ENCODE measurements at places on chromosomes 3 and 15.

DNA sequence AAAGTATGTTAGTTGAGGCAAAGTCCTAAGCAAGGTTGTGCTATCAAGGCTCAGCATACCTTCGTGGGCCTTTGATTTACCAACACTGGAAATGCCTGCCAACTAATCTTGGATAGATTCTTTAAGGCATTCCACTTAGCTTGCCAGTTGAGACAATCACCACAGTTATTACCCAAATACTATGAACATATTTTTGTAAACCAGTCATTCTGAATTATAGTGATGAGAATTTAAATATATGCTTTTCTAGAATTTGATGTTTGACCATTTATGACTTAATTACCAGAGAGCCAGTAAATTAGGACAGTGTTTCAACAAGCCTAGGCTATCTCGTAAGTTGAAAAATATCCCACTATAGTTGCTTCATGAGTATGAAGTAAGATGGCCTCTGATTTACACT, 15.5 kb downstream of the TRIM59 start:
- no peak for DNase-seq

DNA sequence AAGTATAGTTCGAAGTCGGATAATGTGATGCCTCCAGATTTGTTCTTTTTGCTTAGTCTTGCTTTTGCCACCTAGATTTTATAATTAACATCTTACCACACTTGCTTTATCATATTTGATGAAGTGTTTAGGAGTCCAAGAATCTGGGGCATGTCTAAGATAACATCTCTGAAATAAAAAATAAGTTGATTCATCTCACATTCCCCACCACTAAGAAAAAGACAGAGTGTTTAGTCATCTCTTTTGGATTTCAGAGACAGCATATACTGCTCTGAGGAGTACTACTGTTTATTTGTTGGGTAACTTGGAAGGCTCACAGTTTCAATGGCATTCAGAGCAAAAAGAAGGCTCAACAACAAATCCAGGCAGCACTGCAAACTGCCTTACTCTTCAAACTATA, 324.2 kb upstream of the ATP11B start:
- no peak for DNase-seq

GRCh38 chr3:67605377-67605776, 49.0 kb downstream of the SUCLG2 start:
- no peak for DNase-seq

DNA sequence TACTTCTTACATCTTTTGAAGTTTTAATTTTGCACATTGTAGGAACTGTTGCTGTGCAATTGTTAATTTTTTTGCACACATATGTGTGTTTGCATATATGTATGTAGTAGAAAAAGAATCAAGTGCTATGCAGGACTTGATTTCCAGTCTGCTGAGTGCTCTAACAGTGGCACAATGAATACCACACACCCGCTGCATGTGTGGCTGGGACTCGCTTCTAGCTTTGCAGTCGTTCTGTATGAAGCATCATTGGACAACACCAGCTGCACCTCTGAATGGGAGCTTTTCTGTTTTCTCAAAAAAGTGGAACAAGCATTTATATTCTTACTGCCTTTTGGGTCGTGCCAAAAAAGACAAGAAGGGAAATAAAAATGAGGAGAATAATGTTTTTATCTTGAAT, 564.7 kb downstream of the FOXP1 start:
- no peak for DNase-seq

- no peak for DNase-seq
Observed at GRCh38 chr3:29683018-29683993, 402.4 kb downstream of the RBMS3 start.

GRCh38 chr15:66786222-66786621, 84.2 kb downstream of the SMAD6 start:
- no peak for DNase-seq

GRCh38 chr3:127028781-127029657, 46.1 kb downstream of the PLXNA1 start:
- no peak for DNase-seq

DNA sequence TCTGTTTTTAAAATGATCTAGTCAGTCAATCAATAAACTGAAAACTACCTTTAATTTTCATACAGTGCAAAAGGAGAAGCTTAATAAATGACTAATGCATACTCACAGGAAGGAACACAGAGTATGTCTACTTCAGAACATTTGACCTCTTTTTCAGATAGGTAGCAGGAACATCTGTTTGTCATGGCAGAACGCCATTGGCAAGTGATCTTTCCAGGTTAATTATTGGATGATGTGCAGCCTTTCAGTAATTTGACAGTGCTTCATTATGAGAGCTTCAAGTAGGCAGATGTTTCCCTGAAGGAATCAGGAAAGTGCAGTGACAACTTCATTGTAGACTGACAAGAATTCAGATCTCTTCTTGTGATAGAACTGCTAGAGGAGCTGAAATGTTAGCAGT, 325.0 kb downstream of the OTOL1 start:
- peak; percentile 95 for DNase-seq

GRCh38 chr3:72571638-72572114, 276.6 kb downstream of the SHQ1 start:
- no peak for DNase-seq

DNA sequence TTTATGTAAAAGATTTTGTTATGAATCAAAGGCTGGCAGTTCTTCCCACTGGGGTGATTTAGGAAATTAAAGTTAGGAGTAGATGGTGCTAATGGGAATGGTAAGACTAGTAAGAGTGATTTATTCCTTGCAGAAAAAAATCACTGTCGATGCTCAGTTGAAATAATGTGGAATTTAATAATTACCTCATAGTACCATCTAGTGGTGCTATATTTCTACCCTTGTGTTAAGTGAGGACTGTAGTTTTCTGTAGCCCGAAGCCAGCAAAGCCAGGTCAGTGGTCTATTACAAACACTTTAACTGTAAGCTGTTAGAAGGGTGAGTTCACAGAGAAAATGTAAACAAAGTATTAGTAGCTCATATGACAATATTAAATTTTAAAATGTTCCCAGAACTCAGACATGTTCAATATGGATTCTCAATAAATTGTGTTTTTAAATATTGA, 39.5 kb upstream of the GOLGA8J start:
- peak; percentile 5 for DNase-seq

DNA sequence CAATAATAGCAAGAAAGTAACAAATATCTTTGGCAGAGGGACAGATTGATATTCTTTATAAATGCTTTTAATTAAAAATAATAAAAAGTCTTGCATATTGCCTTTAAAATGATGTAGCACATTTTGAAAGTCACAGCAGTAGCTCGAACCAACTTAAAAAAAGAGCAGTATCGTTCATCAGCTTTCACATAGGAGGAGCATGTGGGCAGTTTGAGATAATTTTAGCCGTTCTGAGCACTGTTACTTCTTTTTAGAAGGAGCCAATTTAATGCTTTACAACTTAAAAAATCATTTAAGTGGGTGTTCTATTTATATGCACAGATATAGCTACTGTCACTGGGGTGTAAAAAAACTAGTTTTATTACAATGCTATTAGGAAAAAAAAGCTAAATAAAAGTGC, 622.7 kb upstream of the GBE1 start:
- no peak for DNase-seq

- no peak for DNase-seq
Observed at GRCh38 chr3:11624704-11625375, 18.9 kb downstream of the VGLL4 start.

- DNase-seq: no peak
Observed at GRCh38 chr3:111311709-111312235, 230.2 kb upstream of the CD96 start.

DNA sequence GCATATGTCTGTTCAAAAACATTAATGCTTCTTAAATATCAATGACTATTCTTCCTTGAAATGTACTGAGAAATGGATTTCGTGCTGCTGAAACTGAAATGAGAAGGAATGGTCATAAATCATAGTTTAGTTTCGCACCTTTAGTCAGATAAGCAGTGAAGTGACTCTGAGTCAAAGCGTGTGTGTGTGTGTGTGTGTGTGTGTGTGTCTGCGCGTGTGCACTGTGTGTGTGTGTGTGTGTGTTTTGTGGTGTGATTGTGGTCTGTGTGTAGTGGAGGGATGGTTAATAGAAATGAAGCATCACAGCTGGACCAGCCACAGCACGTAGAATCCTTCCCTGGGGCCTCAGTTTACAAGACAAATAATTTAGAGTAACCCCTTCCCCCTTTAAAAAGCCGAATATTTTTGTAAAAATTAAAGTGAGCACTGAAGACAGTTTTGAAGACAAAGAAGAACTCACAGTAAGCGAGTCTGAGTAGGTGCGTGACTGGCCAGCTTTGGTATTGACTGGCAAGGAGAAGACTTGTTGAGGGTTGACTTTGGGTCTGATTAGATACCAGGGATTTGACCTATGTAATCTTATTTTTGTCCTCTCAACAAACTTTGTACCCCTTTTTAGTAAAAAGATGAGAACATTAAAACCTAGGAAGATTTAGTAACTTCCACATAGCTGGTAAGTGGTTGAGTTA, 202.0 kb upstream of the IL12A start:
- DNase-seq: no peak

DNA sequence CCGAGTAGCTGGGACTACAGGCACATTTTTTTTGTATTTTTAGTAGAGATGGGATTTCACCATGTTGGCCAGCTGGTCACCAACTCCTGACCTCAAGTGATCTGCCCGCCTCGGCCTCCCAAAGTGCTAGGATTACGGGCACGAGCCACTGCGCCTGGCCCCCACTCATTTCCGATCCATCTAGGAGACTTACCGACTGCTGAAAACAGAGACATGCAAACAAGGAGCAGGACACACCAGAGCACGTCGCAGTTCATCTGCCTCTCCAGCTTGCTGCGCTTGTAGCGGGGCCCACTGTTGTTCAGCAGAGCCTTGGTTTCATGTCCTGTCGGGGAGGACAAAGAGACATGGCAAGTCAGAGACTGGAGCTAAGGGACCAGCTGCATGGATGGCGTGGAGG, 137.4 kb downstream of the ATP10A start:
- no peak for DNase-seq

DNA sequence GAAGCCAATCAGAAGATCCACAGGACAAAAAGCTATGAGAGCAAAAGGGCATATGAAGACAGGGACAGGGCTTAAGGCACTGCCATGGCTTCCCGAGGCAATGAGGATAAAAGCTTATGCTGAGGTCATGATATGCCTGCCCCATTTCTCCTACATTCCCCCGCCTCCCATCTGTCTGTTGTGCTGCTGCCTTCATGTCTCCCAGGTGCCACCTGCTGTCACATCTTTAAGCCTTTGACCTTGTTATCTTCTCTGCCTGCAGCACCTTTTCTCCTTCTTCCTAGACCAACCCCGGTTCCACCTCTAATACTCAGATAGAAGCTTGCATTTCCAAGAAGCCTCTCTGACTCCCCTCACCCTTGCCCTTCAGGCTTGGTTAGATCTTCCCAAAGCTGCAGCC, 213.8 kb downstream of the ARRDC4 start:
- no peak for DNase-seq

- DNase-seq: no peak
Observed at GRCh38 chr15:25774871-25775270, 88.3 kb downstream of the ATP10A start.

- no peak for DNase-seq
Observed at GRCh38 chr3:143571548-143571947, 276.7 kb downstream of the SLC9A9 start.

- no peak for DNase-seq
Observed at GRCh38 chr3:58524326-58524888, 12.6 kb downstream of the ACOX2 start.

GRCh38 chr3:175238801-175239200, 379.7 kb downstream of the NAALADL2 start:
- DNase-seq: peak; percentile 99

DNA sequence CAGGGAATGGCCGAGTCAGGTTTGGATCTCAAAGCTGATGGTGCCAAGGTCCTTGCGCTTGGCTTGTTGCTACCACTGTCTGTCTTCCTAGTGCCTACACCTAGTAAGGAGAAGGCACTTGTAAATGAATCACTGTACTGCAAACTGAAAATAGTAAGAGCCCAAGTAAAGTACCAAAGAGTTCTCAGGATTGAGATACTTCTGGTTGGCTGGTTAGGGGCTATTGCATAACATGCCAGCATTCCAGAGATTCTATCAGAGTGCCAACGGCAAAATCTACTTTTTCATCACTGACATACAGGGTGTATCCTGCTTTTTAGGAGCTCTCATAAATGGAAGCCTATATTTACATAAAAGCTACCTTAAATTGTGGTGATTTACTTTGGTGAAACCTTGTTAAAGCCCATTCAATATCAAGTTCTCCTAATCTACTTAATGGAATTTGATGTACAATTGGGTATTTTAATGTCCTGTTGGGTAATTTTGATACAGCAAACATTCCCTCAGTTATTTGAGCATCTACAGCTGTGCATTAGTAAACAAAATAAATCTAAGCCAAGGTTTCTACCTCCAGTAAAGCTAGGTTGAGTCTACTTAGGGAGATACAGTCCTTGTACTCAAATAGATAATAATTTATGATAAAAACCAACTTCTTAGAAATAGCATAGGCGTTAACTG, 30.7 kb upstream of the CHD2 start:
- DNase-seq: no peak

- DNase-seq: no peak
Observed at GRCh38 chr3:61092870-61093269, 158.4 kb downstream of the FHIT start.

DNA sequence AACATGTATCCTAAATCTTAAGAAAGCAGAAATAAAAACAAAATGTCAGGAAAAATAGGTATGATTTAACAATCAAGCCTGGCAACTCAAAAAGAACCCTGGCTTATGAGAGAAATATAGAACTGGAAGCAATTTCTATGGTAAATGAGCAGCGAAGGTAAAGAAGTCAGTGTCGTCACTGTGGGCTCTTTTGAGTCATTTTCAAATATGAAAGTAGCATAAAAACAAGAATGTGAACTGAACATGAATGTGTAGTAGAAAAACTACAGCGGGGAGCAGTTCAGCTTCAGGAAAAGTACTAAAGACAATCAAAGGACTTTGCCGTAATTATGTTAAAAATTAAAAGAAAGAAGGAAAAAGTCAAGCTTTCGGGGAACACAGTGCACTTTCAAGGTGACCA, 17.5 kb downstream of the LSG1 start:
- DNase-seq: no peak

DNA sequence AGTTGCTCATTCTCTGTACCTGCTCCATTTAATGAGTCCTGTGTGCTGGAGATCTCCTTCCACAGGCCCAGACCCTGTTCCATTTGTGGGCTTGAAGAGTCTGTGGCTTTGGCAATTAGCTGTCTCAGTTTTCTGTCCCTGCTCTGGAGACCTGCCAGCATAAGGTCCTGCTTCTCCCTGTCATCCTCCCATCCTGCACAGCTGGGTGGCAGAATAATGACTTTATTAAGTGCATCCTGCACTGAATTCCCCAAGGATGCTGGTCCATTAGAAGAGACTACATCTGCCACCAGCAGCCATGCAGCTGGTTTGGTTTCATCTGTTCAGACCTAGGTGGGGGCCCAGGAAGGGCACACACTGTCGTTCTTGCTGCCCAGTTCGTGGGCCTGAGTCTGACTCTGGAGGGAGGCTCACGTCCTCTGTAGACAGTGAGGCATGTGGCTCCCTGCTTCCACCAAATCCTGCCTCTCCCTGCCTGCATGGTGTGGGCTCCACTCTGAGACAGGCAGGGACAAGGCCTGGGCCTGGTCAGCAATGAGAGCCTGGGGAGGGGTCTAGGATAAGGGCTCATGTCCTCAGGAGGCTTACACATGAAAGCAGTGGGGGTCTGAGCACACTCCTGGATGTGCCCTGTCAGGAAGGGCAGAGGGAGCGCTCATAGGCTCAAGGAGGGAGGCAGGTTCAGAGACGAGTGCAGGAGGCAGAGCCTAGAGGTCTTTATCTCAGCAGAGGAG, 78.4 kb upstream of the PRR23E start:
- peak; percentile 37 for DNase-seq

- no peak for DNase-seq
Observed at GRCh38 chr15:23588268-23588667, 22.8 kb downstream of the MKRN3 start.
